ENCODE measurements at places on chromosomes 7 and 10. TPM values are rescaled to one million over a fixed set of nuclear protein-coding genes. Genes with fewer than 3 reads are reported as not detected.
A peak's percentile ranks its signal among the peaks of the same experiment; 100 is the strongest.

DNA sequence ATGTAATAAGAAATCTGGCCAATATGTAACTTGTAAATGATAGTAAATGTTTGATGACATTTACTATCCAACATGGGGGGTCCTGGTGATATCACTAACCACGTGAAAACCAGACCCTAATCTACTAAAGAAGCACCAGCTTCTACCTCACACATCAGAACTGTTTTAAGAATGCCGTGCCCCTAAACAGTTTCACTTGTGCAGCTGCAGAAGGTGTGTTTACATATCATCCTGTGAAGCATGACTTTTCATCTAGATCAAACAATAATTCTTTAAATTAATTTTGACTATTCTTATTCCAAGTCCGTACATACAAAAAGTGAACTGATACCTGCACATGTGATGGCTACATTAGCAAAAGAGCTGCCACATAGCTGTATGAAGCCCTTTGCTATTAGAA is 61.0 kb downstream of the STEAP1B start:
- H3K4me1 ChIP-seq, result no peaks in the 10 kb centered on the region
- peaks cover 12% of the 10 kb centered on the region for H3K27me3 ChIP-seq
- no peak overlapping the region for H3K27ac ChIP-seq
- DNase-seq, result no peak
- H3K36me3 ChIP-seq, result no peaks in the 10 kb centered on the region
- no peak overlapping the region for H3K4me3 ChIP-seq

DNA sequence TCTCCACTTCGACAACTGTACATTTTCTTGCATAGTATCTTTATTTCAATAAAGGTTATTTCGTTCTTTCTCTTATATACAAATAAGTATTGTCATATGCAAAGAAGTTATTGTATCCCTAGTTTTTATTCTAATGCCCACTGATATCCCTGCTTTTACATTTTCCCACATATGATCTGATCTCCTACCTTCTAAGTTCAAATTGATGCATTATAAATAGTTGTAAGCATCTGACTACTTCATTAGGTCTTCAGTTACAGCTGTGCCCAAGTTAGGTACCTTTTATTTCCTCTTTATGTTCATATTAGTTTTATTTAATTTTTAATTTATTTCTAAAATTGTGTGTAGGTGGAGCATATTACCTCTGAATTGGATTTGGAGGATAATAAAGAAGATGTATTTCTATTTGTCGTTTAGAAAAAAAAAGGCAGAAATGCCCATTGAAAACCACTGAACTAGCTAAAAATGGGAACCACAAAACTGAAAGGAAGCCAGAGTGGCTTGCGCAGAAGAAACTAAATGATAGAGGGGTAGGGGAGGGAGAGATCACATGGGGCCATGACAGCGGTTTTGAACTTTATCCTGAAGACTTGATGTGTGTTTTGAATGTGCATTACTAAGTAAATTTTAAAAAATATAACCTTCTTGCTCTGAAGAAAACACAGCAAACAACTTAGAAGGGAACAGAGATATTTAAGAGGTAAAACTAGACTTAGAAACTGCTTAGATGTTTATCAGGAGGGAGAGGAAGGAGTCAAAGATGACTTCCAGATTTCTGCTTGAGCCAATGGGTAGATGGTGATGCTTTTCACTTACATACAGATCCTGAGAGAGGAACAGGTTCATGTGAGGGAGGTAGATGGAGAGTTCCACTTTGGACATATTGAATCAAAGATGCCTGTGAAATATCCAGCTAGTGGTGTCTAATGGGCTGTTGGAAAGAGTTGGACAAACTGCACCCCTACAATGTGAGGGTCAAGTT is 9.3 kb upstream of the ZC3HAV1L start:
- peak overlapping the region; percentile 75 for H3K27ac ChIP-seq
- DNase-seq, result no peak
- H3K36me3 ChIP-seq, result peaks cover 56% of the 10 kb centered on the region
- no peak overlapping the region for H3K4me3 ChIP-seq
- H3K27me3 ChIP-seq, result no peaks in the 10 kb centered on the region

DNA sequence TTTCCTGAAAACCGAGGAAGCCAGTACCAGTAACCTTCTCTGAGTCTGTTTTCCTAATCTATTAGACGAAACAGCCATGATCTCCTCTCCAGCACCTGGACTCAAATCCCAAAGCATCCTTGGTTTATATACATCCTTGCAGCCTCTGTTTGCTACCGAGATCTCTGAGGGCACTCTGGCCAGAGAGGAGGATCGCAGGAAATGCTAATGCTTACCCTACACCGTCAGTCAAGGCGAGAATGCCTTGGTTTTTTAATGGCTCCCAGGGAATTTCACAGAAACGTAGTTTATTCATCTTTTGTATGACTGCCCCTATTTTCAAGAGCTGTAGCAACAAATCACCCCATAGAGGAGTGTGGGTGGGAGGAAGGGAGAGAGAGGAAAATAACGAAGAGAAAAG is 91.5 kb upstream of the CALN1 start:
- no peak overlapping the region for H3K4me3 ChIP-seq
- no peak overlapping the region for H3K27ac ChIP-seq
- H3K27me3 ChIP-seq, result peaks cover 3% of the 10 kb centered on the region
- no peaks in the 10 kb centered on the region for H3K4me1 ChIP-seq

GRCh38 chr10:107362306-107362705 is 197.8 kb upstream of the SORCS1 start:
- H3K4me3 ChIP-seq, result no peak overlapping the region
- no peaks in the 10 kb centered on the region for H3K27me3 ChIP-seq
- no peak overlapping the region for H3K27ac ChIP-seq
- no peaks in the 10 kb centered on the region for H3K4me1 ChIP-seq
- no peak for DNase-seq

- no peaks in the 10 kb centered on the region for H3K4me1 ChIP-seq
- H3K27ac ChIP-seq, result no peak overlapping the region
- no peak for DNase-seq
- H3K4me3 ChIP-seq, result no peak overlapping the region
Measured at GRCh38 chr7:13132314-13132713, 444.9 kb downstream of the ARL4A start.

- H3K4me3 ChIP-seq, result no peak overlapping the region
- H3K4me1 ChIP-seq, result no peaks in the 10 kb centered on the region
- no peak overlapping the region for H3K27ac ChIP-seq
- DNase-seq, result no peak
Measured at GRCh38 chr7:12866207-12866606, 178.8 kb downstream of the ARL4A start.

- no peak overlapping the region for H3K4me3 ChIP-seq
- no peak overlapping the region for H3K27ac ChIP-seq
- peak; percentile 14 for DNase-seq
- no peaks in the 10 kb centered on the region for H3K27me3 ChIP-seq
Measured at GRCh38 chr7:108114117-108114841, 15.9 kb downstream of the LAMB4 start.

GRCh38 chr7:149455175-149455950 is 5.5 kb downstream of the ZNF777 start:
- H3K36me3 ChIP-seq, result peaks cover 16% of the 10 kb centered on the region
- no peaks in the 10 kb centered on the region for H3K27me3 ChIP-seq
- no peak overlapping the region for H3K27ac ChIP-seq
- H3K4me3 ChIP-seq, result no peak overlapping the region
- DNase-seq, result no peak

GRCh38 chr7:105268056-105268455 is 120.7 kb downstream of the SRPK2 start:
- peak overlapping the region; percentile 71 for H3K4me3 ChIP-seq
- H3K27me3 ChIP-seq, result no peaks in the 10 kb centered on the region
- H3K27ac ChIP-seq, result peak overlapping the region; percentile 92
- H3K4me1 ChIP-seq, result peaks cover 51% of the 10 kb centered on the region
- H3K36me3 ChIP-seq, result no peaks in the 10 kb centered on the region
- DNase-seq, result no peak

DNA sequence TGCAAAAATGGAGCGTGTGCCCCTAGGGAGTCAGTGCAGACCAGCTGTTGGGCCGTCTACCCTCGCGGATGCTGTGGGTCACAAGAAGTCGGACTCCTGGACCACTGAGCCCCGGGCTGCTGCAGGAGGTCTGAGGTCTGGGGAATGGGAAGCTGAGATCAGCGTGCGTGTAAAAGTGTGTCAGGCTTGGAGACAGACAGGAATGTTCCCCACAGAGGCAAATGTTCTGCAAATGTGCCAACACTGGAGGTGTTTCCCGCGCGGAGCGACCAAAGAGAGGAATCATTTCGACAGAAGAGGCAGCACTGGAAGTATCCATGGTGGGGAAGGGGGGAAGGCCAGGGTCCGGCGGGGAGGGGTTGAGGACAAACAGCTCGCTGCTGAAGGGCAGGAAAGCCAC is 643.8 kb upstream of the MGMT start:
- no peaks in the 10 kb centered on the region for H3K27me3 ChIP-seq
- H3K36me3 ChIP-seq, result no peaks in the 10 kb centered on the region
- no peaks in the 10 kb centered on the region for H3K4me1 ChIP-seq
- H3K27ac ChIP-seq, result no peak overlapping the region

- no peak overlapping the region for H3K27ac ChIP-seq
- H3K4me3 ChIP-seq, result no peak overlapping the region
- H3K27me3 ChIP-seq, result peaks cover 24% of the 10 kb centered on the region
- H3K36me3 ChIP-seq, result no peaks in the 10 kb centered on the region
Measured at GRCh38 chr7:116851175-116851574, 11.2 kb upstream of the CAPZA2 start.

DNA sequence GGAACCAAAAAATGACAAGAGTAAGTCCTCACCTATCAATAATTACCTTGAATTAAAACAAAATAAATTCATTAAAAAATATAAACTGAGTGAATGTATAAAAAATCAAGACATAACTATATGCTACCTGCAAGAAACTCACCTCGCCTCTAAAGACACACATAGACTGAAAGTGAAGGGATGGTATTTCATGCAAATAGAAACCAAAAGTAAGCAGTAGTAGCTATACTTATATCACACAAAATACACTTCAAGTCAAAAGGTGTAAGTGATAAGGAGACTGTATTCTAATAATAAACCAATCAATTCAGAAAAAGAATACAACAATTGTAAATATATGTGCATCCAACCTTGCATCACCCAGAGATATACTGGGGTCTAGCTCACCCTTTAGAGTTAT is 332.6 kb downstream of the SH2D4B start:
- peaks cover 15% of the 10 kb centered on the region for H3K27me3 ChIP-seq
- H3K4me3 ChIP-seq, result no peak overlapping the region
- no peaks in the 10 kb centered on the region for H3K4me1 ChIP-seq

DNA sequence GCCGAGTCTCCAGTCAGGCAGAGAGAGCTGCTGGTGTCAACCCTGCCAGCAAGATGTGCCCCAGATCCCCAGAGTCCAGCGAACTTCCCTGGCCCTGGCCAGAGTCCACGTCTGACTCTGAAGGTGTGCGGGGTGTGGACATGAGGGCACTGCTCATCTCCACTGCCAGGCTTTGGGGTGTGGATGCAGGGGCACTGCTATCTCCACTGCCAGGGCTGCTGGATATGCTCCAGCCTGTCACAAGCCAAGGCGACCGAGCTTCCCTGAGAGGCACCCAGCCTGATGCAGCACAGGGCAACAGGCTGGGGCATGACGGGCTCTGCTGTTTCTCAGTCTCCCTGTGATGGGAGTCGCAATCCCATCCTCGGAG is 596.8 kb downstream of the PTPRN2 start:
- no peaks in the 10 kb centered on the region for H3K36me3 ChIP-seq
- H3K4me3 ChIP-seq, result no peak overlapping the region
- H3K27me3 ChIP-seq, result no peaks in the 10 kb centered on the region
- DNase-seq, result no peak

- no peak for DNase-seq
- peaks cover 24% of the 10 kb centered on the region for H3K4me1 ChIP-seq
- peaks cover 21% of the 10 kb centered on the region for H3K36me3 ChIP-seq
- H3K27me3 ChIP-seq, result no peaks in the 10 kb centered on the region
- no peak overlapping the region for H3K4me3 ChIP-seq
- H3K27ac ChIP-seq, result no peak overlapping the region
Measured at GRCh38 chr7:96310110-96310509, 11.8 kb downstream of the SLC25A13 start.

- H3K27me3 ChIP-seq, result peaks cover 20% of the 10 kb centered on the region
- no peaks in the 10 kb centered on the region for H3K36me3 ChIP-seq
- no peak for DNase-seq
- H3K27ac ChIP-seq, result no peak overlapping the region
Measured at GRCh38 chr7:130703851-130704250, 17.5 kb upstream of the TSGA13 start.

GRCh38 chr7:145655666-145656065 is 460.9 kb upstream of the CNTNAP2 start:
- H3K4me1 ChIP-seq, result no peaks in the 10 kb centered on the region
- H3K27ac ChIP-seq, result no peak overlapping the region
- no peak for DNase-seq
- H3K36me3 ChIP-seq, result no peaks in the 10 kb centered on the region

DNA sequence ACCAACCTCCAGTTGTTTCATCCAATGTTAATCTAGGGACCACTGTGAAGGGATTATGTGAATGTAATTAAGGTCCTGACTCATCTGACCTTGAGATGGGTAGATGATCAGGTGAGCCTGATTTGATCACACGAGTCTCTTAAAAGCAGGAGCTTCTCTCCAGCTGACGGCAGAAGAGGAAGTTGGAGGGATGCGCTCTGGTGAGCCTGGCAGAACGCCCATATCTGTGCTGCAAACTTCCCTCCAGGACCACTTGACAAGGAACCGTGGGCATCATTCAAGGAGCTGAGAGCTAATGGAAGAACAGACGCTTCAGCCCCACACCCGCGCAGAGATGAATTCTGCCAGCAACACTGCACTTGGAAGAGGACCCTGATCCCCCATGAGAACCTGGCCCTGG is 642.4 kb downstream of the TNS3 start:
- no peaks in the 10 kb centered on the region for H3K27me3 ChIP-seq
- no peak overlapping the region for H3K4me3 ChIP-seq

Gene FKBP6
- total RNA-seq, result not detected

Gene PON1
- total RNA-seq, result not detected

Gene STN1
- total RNA-seq, result 25.5 TPM

Gene SPDYE16
- total RNA-seq, result 0.14 TPM

Gene SPOCK2
- total RNA-seq, result 136 TPM

Gene NXPH1
- total RNA-seq, result not detected

Gene HOXA3
- not detected for total RNA-seq

Gene GCK
- total RNA-seq, result 2.5 TPM

Gene CPA2
- not detected for total RNA-seq

Gene MRC1
- 0.06 TPM for total RNA-seq

Gene CYP51A1
- total RNA-seq, result 57.3 TPM

Gene SUN3
- 0.54 TPM for total RNA-seq

Gene WEE2
- total RNA-seq, result not detected

Gene DPP6
- not detected for total RNA-seq

Data from activated naive CD8-positive, alpha-beta T cell treated with anti-CD3 and anti-CD28 coated beads for 36 hours (primary cell).